ENCODE measurements at places on chromosomes 3 and 15.

DNA sequence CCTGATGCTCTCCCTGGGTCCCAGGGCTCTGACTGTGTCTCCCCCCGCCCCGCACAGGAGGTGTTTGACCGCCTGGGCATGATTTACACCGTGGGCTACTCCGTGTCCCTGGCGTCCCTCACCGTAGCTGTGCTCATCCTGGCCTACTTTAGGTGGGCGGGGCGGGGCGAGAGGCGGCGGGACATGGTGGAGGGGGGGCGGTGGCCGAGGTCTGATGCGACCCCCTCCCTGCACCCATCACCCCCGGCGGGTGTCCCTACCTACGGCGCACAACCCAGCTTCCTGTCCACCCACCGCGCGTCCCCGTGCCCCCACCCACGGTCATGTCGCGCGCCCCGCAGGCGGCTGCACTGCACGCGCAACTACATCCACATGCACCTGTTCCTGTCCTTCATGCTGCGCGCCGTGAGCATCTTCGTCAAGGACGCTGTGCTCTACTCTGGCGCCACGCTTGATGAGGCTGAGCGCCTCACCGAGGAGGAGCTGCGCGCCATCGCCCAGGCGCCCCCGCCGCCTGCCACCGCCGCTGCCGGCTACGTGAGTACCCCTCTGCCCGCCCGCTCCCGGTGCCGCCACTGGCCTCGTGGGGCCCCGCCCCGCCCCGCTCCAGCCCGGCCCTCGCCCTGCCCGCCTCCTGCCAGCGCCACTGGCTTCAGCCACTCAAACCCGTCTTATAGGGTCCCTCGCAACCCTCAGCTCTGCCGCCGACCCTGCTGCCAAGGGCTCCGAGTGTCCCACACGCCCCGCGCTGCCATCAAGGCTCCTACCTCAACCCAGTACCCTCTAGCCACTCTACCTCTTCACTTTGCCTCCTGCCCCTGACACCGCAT is 21.0 kb downstream of the PTH1R start:
- DNase-seq: no peak

- no peak for DNase-seq
Measured at GRCh38 chr3:70108072-70108471, 108.5 kb downstream of the SAMMSON start.

- DNase-seq: no peak
Measured at GRCh38 chr3:126678693-126679317, 23.9 kb upstream of the TXNRD3 start.

DNA sequence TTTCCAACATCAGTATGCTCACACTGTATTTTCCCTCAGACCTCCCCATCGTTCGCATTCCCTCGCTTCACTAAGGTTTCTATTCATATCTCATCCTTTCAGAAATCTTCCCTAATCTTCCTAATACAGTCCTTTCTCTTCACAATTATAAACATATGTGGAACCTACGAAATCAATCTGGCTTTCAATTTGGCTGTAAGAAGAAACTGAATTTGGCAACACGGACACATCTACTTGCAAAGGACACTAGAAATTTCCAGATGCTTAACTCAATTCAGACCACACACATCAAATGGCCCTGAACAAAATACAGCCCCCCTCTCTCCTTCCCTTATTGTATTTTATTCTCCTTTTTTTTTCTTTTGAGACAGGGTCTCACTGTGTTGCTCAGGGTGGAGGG is 39.1 kb upstream of the TM4SF19 start:
- no peak for DNase-seq

GRCh38 chr15:55799291-55800212 is 56.6 kb upstream of the PRTG start:
- DNase-seq: no peak

- DNase-seq: no peak
Measured at GRCh38 chr3:156665291-156665690, 9.1 kb upstream of the TIPARP start.

GRCh38 chr3:157469561-157470294 is 33.1 kb downstream of the PTX3 start:
- DNase-seq: no peak

DNA sequence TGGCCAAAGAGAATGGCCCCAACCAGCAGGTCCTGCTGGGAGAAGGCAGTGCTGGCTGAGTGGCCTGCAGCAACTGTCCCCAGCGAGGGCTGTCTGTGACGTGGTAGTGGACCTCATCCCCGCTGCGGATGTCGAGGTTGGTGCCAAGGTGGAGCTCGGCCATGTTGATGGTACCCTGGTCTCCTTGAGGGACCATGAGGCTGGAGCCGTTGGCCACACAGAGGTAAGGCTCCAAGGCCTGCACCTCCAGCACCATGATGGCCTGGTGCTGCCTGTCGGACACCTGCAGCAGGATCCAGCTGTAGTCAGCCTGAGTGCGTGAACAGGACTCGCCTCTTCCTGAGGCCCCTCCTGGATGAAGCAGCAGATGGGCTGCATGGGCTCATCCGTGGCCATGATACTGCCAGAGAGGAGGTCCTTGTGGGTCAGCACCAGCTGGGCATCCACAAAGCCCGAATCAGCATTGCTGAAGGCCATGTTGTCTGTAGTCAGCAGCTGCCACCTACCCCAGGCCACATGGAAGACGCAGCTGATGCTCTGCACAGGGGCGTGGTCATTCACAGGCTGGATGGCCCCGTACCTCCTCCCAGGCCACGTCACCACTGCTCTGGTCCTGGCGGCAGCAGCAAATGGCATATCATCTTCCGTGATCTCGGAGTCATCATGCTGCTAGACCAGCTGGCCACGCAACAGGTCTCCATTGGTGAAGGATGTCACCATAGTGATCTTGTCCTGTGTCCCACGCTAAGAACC is 167.5 kb downstream of the GOLGA6L4 start:
- no peak for DNase-seq

- DNase-seq: no peak
Measured at GRCh38 chr3:40689837-40690236, 165.1 kb downstream of the ZNF621 start.

DNA sequence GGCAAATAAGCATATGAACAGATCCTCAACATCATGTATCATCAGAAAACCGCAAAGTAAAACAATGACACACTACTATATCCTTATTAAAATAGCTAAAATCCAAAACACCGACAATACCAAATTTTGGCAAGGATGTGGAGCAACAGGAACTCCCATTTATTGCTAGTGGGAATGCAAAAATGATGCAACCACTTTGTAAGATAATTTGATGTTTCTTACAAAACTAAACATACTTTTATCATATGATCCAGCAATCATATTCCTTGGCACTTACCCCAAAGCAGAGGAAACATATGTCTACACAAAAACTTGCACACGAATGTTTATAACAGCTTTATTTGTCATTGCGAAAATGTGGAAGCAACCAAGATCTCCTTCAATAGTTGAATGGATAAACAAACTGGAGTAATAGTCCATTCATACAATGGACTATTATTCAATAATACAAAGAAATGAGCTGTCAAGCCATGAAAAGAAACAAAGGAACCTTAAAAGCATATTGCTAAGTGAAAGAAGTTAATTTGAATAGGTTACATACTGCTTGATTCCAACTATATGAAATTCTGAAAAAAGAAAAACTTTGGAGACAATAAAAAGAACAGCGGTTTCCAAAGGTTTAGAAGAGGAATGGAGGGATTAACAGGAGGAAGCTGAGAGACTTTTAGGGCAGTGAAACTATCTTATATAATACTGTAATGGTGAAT is 172.0 kb downstream of the VPS13C start:
- DNase-seq: no peak

DNA sequence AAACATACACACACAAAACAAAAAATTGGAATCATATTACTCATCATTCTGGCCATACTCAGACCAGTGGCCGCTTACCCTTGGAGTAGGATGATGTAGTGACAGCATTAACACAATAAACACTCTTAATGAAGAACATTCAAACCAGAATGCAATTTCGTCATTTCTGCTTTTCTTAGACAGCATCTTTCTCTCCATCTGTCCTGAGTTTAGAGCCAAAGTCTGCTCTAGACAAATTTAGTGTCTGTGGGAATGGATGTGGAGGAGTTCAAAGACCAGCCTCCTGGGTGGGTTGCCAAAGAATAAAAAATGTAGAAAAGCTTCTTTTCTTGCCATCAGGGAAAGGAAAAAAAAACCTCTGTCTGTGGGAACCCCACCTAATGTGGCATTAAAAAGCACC is 212.4 kb upstream of the POU1F1 start:
- DNase-seq: no peak

GRCh38 chr15:85872125-85872524 is 77.4 kb upstream of the KLHL25 start:
- DNase-seq: no peak
